ENCODE measurements at places on chromosomes 6 and 20.

DNA sequence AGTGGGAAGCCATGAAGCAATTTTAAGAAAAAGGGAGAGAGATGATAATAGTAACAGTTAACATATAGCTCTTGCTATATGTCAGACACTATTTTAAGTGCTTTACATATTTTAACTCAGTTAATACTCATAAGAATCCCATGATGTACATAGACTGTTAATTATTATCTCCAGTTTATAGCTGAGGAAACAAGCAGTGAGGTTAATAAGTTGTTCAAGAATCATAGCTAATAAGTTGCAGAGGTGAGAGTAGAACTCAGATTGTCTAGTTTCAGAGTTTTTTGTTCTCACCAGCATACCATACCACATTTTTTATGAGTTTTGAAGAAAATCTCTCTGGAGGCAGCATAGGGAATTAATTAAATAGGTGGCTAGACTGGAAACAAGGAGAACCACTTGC is 144.6 kb upstream of the MMS22L start:
- no peak for DNase-seq

- DNase-seq = no peak
These were observed 1.4 kb upstream of the FKBPL start for GRCh38 chr6:32131439-32131948.

- no peak for DNase-seq
These were observed 297.3 kb upstream of the IRAK1BP1 start for GRCh38 chr6:78570044-78570443.

GRCh38 chr6:24145690-24146131 is 19.7 kb downstream of the NRSN1 start:
- no peak for DNase-seq

- DNase-seq = no peak
These were observed 68.1 kb downstream of the JAG1 start for GRCh38 chr20:10605547-10606195.

DNA sequence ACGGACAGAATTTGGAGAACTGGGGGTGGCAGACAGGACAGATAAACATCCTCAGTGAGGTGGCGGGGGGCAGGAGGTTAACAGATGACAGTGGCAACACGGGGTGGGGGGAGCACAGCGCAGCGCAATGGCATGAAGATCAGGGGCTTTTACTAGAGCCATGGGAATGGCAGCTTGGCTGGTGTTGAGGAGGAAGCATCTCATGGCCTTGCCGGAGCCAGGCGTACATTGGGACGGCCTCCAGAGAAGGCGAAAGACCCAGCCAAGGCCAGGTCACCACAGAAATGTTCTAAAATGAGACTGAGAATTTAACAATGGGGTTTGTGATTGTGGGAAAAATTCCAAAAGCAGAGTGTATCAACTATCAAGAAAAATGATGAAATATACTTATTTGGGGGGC is 173.0 kb downstream of the PRKN start:
- DNase-seq = no peak

DNA sequence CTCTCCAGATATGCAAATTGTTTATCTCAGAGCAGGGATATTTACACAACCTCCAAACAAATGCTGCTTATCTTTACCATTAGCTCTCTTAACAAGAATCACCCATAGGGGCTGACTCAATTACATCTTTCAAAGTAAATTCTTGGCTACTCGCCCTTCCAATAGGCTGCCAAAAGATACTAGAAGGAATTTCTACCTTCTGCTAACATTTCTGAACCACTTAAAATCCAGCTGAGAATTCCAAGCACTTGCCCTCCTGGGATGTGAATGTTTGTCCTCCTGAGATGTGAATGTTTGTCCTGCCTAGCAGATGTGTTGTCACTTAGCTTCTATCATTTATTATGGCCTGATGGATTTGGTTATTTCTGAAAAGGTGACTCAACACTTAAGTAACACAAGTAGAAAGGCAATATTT is 388.0 kb downstream of the GJA1 start:
- no peak for DNase-seq

DNA sequence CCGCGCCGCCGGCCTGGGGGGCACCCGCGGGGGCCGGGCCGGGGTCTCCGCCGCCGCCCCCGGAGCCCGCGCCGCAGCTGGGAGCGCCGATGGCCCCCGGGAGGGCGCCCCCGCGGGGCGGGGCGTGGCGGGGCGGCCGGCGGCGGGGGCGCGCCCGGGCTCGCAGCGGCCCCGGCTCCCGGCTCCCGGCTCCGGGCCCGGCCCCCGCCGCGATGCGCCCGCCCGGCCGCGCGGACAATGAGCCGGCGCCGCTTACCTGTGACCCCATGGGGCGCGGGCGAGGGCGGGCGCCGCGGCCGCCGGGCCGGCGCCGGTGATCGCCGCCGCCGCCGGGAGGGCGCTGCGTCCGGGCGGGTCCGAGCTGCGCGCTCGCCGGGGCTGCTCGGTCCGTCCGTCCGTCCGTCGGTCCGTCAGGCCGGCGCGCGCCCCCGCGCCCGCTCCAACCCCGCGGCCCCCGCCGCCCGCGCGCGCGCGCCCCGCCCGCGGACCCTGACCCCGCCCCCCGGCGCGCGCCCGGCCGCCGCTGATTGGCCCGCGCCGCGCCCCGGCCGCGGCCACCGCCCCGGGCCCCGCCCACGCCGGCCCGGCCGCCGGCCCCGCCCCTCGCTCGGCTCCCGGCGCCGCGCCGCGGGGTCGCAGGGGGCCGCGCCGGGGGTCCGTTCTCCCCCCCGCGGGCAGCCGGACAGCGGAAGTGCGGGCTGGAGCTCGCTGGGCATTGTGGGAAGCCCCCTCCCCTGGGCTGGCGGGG is at the start of gene ZBTB46:
TSS of gene ZBTB46 (minus strand) at position 424 of the 748 bp plus-strand sequence. CDS start 40,507 bp downstream, outside the sequence.
- no peak for DNase-seq

GRCh38 chr6:64220801-64221200 is 585.2 kb downstream of the PHF3 start:
- DNase-seq = no peak

GRCh38 chr6:140366991-140367390 is 992.5 kb upstream of the CITED2 start:
- no peak for DNase-seq

DNA sequence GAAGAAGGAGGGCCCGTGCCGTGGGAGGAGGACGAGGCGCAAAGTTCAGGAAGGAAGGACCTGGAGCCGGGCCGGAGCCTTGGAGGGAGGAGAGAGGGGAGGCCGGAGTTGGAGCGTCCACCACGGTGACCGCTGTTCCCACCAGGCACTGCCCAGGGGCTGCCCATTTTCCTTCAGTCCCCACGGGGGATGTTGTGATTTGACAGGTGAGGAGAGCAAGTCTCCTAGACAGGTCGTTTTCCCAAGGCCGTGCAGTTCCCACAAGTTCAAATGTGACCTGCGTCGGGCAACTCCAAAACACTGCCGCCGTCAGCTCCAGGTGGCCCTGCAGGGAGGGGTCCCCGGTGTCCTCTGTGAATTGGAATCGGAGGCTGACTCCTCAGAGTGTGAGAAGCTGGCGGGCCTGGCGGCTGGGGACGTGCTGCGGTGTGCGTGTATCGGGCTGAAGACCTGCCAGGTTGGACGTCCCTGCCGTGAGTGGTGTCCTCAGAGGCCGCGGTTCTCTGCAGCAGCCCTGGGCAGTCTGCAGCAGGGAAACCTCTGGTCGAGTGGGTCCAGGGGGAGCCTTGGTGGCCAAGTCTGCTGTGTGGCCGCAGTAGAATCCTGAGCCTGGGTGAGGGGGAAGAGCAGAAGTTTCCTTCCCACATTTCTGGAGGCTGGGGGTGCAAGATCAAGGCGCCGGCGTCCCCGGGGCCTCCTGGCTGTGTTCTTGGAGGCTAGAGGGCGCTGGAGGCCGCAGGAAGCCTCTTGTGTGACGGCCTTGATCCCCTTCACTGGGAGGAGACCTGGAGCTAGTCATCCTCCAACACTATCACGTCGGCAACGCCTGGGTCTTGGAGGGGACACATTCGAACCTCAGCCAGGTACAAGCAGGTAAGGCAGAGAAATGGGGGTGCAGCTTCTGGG is 115.1 kb upstream of the FRMD1 start:
- DNase-seq = no peak

DNA sequence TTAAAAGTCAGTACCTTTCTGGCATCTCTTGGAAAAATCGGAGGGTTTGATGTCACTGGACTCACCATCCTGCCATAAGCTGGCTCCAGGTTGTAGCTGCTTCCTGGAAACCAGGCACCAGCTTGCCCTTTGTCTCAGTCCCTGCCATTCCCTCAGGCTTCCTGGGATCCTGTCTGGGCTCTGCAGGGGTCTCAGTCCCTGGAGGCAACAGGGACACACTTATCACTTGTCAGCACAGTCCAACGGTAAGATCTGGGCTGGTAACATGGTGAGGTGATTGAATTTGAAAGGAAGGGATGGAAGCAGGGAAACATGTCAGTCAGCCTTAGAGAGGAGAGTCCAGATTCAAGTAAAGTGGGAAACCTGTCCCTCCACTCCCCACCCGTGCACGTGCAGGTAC is 147.6 kb upstream of the ECI2 start:
- no peak for DNase-seq

- DNase-seq = no peak
These were observed 126.2 kb upstream of the EXOC2 start for GRCh38 chr6:819122-819521.

DNA sequence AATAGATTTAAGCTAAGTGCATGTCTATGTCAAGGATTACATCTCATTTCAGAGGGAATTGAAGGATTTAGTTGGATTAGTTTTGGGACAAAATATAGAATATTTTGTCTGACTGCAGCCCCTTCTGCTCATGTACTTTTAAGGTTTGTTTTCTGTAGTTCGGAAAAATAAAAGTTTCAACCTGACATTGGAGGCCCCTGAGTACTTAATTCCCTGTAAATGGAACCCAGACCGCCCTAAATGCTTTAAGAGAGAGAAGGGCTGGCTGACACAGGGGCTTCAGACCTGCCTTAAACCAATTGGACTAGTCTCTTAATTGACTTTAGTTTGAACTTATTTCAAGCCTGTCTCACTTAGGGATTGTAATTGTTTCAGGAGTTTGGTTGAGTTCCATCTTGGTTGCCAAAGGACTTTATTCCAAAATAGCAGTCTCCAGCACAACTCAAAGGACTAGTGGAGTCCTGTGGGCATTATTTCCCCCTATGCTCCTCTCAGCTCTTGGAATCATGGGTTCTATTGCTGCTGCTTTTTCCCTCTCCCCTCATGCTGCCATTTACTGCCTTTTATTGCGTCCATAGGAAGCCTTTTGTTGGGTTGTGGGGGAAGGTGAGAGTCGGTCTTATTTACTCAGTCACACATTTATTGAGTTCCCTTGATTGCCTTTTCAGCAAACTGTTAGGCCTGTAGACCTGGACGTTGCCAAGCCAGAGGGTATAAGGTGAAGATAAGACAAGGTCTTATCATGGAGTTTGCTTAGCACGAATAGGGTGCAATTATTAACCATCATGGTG is 14.5 kb downstream of the BRD2 start:
- DNase-seq = no peak

GRCh38 chr20:42258564-42259302 is 640.6 kb upstream of the CHD6 start:
- no peak for DNase-seq

- no peak for DNase-seq
These were observed 3.0 kb upstream of the SRXN1 start for GRCh38 chr20:655726-656624.

- no peak for DNase-seq
These were observed 333.9 kb downstream of the TFAP2B start for GRCh38 chr6:51152594-51152993.

DNA sequence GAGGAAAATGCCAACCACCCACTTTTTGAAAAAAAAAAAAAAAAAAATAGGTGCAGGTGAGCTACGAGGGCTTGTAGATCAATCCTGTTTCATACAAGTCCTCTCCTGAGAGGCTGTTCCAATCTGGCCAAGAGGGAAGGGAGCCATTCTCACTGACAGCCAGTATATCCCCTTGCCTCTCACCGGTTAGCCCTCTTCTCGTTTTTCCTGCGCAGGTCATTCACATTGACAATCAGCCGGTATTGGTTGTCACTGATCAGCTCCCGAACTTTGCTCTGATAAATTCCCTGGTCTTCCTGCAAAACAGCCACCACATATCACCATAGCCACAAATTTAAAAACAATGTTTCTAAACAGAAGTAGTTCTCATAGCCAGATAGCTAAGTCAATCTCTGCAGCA is 1.4 kb downstream of the MCM3 start:
- DNase-seq = no peak

DNA sequence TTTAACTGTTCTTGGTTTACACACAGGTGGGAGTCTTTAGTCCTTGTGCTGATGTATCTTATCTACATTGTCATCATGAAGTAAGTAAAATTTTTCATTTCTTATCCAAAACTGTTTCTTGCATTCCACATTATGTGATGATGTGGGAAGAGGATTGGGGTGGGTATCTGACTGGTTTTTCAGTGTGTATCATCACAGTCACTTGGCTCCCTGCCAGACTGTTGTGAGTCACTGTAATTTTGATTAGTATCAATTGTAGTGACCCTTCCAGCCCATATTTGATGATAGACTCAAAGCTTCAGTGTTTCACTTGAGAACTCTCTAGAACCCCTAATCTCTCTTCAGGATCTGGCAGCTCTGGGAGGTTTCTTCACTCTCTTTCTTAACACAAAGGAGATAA is 84.5 kb upstream of the RIN2 start:
- no peak for DNase-seq

- DNase-seq = no peak
These were observed 4.0 kb downstream of the LY6G6F start for GRCh38 chr6:31710523-31711219.

DNA sequence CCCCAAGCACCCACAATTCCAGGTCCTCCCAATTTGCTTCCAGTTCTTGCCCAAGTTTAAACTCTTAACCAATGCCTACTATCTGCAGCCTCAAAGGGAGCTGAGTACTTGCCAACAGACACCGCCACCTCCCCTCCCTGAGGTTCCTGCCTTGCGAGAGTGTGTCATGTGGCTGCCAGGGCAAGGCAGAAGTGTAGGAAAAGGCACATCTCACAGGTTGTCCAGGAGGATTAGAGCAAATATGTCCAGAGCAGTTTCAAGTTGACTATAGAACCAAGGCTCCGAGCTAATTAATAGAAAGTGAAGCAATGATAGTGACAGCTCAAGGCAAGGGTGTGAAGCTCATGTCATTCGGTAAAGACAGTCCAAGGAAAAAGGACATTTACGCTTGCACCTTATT is 127.8 kb downstream of the ATXN1 start:
- DNase-seq = no peak

DNA sequence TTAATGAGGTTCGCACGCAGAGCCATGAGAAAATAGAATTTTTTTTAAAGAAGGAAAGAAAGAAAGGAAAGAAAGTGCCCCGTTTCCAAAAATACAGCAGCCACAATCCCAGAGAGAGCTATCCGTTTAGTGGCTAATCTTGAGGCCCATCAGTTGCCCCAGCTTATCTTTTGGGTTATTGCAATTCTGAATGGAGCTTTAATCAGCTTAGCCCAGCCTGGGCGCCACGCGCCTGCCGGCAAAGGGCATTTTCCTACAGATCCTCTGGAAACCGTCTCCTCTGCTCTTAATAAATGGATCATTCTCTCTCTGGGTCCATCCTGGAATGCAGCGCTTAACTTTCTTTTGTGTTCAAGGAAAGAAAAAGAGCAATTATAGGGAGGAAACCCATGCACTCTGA is 413.3 kb downstream of the MAFB start:
- DNase-seq = no peak
